ENCODE measurements at places on chromosomes 7 and 10. TPM values are rescaled to one million over a fixed set of nuclear protein-coding genes. Genes with fewer than 3 reads are reported as not detected.

Gene ING3
- total RNA-seq = 5.4 TPM

Gene ABCC2
- total RNA-seq = 149 TPM

Gene PLCE1
- total RNA-seq = 7.8 TPM

Gene VGF
- total RNA-seq = 8.9 TPM

Gene ABCF2
- 67.3 TPM for total RNA-seq

Gene FAM25G
- not detected for total RNA-seq

Gene TRIM50
- not detected for total RNA-seq

Gene TMEM254
- total RNA-seq = 19.6 TPM

Gene HOXA1
- total RNA-seq = 3.8 TPM

Gene SKIDA1
- 1.1 TPM for total RNA-seq

Gene DENND2A
- total RNA-seq = 0.41 TPM

Gene ASAH2B
- 3.4 TPM for total RNA-seq

Gene FKBP9
- total RNA-seq = 90.8 TPM

Gene SYNPO2L
- total RNA-seq = not detected

Gene CPN1
- 0.28 TPM for total RNA-seq

Gene PKD2L1
- 0.06 TPM for total RNA-seq

Gene FUOM
- total RNA-seq = 9.9 TPM

Gene NRCAM
- 98.8 TPM for total RNA-seq

Gene GRID2IP
- not detected for total RNA-seq

Gene GPR26
- total RNA-seq = not detected
